Skeletal muscle tissue (tissue), 5 donors: ENCODE measurements at places on chromosomes 3 and 15. TPM values are rescaled to one million over a fixed set of nuclear protein-coding genes. Genes with fewer than 3 reads are reported as not detected.

Gene ALG1L2
- total RNA-seq: 3.7 TPM

Gene GOLGA6L7
- total RNA-seq: not detected

Gene MASP1
- total RNA-seq: 5.7 TPM

Gene CSTA
- total RNA-seq: 0.52 TPM

Gene DNASE1L3
- total RNA-seq: 1.0 TPM
